Hindlimb muscle (tissue), 1 donor: ENCODE measurements at places on chromosomes 5 and 9. TPM values are rescaled to one million over a fixed set of nuclear protein-coding genes. Genes with fewer than 3 reads are reported as not detected.

Gene IFNA2
- not detected for polyA plus RNA-seq

Gene ARSI
- polyA plus RNA-seq: 8.2 TPM

Gene NDUFA8
- 58.6 TPM for polyA plus RNA-seq

Gene OR5C1
- not detected for polyA plus RNA-seq

Gene EFNA5
- polyA plus RNA-seq: 4.7 TPM

Gene TTLL11
- polyA plus RNA-seq: 27.9 TPM

Gene TYRP1
- polyA plus RNA-seq: 2.2 TPM

Gene SAXO1
- 0.06 TPM for polyA plus RNA-seq

Gene ORM2
- 0.37 TPM for polyA plus RNA-seq

Gene SLC46A2
- polyA plus RNA-seq: 0.18 TPM

Gene FOXD4L6
- not detected for polyA plus RNA-seq

Gene NTNG2
- polyA plus RNA-seq: 0.28 TPM

Gene CTXN3
- 1.2 TPM for polyA plus RNA-seq

Gene PCDHA2
- 0.06 TPM for polyA plus RNA-seq

Gene SIT1
- polyA plus RNA-seq: not detected

Gene PCA3
- polyA plus RNA-seq: 0.72 TPM

Gene FOXD1
- 0.50 TPM for polyA plus RNA-seq

Gene CDC20B
- polyA plus RNA-seq: 0.12 TPM

Gene ZNF883
- polyA plus RNA-seq: 3.7 TPM

Gene ABLIM3
- 91.2 TPM for polyA plus RNA-seq

Gene IFNA21
- polyA plus RNA-seq: not detected

Gene PCDHGA6
- 4.4 TPM for polyA plus RNA-seq

Gene SLC34A1
- not detected for polyA plus RNA-seq

Gene CCL27
- 0.67 TPM for polyA plus RNA-seq

Gene S1PR3
- 24.3 TPM for polyA plus RNA-seq
